ENCODE measurements at places on chromosomes 11 and 22. TPM values are rescaled to one million over a fixed set of nuclear protein-coding genes. Genes with fewer than 3 reads are reported as not detected.

DNA sequence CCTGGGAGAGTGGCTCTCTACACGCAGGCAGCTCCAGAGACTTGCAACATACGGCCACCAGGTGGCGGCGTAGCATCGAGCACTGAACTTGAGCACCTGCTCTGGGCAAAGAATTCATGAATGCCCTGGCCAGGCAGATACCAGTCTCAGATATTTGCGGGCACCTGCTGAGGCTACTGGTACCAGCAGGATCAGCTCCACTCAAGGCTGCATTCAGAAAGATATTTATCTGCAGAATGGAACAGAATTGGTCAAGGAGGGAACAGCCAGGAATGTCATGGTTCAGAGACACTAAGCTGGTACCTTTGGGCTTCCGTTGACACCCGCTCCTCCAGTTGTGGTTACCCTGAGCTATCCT is 10.8 kb upstream of the CCDC86 start:
- peak; percentile 75 for DNase-seq

KRTAP5-4 gene
- not detected for polyA plus RNA-seq

DNA sequence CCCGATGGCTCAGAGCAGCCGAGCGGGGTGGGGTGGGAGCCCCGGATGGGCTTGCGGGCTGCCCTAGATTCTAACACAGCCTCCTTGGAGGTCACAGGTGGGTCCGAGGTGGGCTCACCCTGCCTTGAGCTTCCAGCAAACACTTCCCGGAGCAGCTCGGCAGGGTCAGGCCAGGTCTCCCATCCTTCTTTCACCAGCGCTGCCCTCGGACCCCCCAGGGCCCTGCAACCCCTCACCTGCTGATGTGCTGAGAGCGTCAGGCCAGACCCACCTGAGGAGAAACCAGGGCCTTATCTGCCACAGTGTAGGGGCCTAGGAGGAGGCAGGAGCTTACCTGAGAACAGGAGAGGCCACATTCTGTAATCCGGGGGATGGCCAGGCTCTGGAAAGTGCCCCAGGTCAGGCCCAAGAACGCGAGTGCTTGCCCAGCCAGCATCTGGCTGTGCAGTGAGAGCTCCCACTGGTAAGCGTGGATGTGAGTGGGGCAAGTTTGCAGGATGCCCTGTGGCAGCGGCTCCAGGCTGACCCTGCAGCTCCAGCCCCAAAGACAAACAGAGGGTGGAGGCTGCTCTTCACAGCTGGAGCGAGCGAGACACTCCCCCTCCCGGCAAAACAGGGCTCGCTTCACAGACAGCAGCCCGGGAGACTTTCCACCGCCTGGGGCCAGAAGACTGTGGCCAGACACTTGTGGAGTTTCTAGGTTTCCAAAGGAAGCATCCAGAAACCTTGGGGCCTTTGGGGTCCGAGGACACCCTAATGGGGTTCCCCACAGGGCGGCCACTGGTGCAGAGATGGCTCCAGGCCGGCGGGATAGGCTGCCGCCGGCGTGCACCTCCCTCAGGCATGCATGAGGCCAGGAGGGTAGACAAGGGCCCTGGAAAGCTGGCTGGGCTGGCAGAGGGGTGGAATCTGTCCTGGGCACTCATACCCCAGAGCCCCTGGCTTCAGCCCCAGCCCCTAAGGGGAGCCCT is at the start of gene IL17REL:
TSS of gene IL17REL (minus strand) at position 555 of the 971 bp plus-strand sequence. CDS start at position 436, 119 bp downstream.
- peak; percentile 19 for DNase-seq

DNA sequence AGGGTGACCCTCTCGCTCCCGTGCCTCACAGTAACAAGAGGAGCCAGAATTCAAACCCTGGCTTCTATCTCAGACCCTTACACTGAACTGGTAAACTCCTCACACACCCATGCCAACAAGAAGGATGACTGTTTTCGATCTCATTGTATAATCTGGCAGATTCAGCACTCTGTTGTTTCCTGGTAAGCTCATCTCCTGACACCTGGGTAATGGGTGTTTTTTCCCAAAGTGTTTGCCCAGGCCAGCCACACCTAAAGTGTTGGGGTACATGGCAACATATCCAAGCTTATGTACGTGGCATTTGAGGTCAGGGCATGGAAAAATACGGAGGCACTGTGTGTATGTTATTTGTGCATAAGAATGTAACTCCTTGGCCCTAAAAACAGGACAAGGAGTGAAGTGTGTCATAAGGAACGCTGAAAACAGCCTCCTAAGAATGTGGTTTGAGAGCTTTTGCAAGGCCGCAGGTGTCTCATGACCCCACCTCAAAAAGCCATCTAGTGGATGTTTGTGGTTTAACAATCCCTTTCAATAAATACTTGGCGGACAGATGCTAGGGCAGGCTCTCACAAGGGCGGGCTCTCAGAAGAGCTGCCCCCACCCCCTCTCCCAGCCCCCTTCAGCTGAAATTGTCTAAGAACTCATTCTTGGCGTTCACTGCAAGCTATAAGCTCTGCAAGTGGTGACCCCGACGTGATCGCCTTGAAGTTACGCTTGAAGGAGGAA is at the start of gene MS4A15:
TSS of gene MS4A15 (plus strand) at position 561 of the 726 bp plus-strand sequence. CDS start 6,867 bp downstream, outside the sequence.
- peak; percentile 8 for DNase-seq

NUDT8 gene
- polyA plus RNA-seq = 1.6 TPM

DNA sequence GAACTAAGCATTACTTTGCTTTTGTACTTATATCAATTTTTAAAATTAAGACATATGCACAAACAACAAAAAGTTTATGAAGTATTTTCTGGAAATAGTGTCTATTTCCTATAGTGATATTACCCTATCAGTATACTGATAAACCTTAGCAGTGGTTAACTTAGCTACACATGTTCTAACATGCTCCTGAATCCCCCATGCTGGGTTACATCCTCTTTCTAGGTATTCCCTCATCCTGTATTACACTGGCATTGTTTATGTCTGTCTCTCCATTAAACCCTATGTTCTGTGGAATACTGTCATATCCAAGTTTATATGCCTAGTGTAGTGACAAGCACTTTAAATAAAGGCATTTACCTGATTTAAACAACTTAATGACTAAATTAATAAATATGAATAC is 1.8 kb upstream of the FAR1 start:
- DNase-seq = no peak

TRPM5 gene
- not detected for polyA plus RNA-seq

KRTAP5-7 gene
- not detected for polyA plus RNA-seq

- DNase-seq = no peak
Measured at GRCh38 chr11:69938206-69938605, 119.0 kb upstream of the FGF3 start.

DNA sequence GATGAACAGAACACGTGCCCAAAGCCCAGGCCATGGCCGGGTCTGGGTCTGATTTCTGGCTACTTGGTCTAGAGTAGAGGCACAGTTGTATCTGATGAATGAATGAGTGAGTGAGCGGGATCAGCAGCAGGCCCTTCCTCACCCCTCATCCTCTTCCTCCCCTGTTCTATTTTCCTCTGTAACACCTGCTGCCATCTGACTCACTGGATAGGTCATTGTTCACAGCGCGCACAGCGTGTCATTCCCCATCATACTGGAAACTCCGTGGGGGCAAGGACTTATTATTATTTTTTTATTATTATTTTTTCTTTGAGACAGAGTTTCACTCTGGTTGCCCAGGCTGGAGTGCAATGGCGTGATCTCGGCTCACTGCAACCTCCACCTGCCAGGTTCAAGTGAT is 13.9 kb downstream of the NCF4 start:
- no peak for DNase-seq

BAIAP2L2 gene
- polyA plus RNA-seq = 0.77 TPM

DNA sequence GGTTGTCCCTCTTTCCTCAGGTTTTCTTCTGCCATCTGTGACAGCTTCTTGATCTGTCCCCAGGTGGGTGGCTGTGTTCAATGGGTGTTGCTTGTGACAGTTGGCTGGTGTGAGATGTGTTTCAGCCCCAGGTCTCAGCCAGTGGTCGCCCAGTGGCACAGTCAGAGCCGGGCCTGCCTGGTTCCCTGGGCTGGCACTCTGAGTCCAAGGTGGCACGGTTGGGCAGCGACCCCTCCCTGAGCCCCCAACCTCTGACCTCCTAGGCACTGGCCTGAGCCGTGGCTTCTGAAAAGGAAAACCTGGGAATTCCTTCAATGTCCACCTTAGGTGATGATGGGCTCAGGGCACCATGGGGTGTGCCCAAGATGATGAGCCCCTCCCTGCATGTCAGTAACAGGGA is 14.0 kb upstream of the PRODH start:
- no peak for DNase-seq

SLC5A1 gene
- polyA plus RNA-seq = not detected

DNA sequence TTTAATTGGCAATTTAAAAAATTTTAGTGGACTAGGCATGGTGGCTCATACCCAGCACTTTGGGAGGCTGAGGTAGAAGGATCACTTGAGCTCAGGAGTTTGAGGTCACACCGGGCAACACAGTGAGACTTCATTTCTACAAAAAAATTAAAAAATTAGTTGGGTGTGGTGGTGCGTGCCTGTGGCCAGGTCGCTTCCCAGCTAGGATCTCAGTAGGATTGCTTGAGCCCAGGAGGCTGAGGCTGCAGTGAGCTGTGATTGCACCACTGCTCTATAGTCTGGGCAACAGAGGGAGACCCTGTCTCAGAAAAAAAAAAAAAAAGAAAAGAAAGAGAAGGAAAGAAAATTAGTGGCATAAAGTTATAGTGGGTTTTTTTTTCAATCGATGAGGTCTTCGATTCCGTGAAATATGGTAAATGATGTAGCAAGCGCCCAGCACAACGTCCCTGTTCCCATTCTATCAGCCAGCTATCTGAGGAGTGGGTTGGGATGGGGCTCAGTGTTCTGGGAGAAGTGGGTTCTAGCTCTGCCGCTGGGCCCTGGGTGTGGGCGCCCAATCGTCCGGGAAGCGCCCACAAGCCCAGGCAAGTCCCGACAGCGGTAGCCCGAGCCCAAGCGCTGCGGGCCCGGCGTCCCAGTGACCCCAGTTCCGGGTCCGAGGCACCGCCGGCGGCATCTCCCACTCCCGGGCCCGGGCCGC is 1.4 kb downstream of the FOSL1 start:
- peak; percentile 30 for DNase-seq

TH gene
- not detected for polyA plus RNA-seq

GPR83 gene
- 0.05 TPM for polyA plus RNA-seq

PNPLA5 gene
- not detected for polyA plus RNA-seq

- DNase-seq = no peak
Measured at GRCh38 chr11:123561431-123561800, 93.0 kb downstream of the SCN3B start.

KLHL35 gene
- polyA plus RNA-seq = 0.66 TPM

- peak; percentile 95 for DNase-seq
Measured at GRCh38 chr22:27100789-27101188, 443.4 kb downstream of the MIAT start.

DNA sequence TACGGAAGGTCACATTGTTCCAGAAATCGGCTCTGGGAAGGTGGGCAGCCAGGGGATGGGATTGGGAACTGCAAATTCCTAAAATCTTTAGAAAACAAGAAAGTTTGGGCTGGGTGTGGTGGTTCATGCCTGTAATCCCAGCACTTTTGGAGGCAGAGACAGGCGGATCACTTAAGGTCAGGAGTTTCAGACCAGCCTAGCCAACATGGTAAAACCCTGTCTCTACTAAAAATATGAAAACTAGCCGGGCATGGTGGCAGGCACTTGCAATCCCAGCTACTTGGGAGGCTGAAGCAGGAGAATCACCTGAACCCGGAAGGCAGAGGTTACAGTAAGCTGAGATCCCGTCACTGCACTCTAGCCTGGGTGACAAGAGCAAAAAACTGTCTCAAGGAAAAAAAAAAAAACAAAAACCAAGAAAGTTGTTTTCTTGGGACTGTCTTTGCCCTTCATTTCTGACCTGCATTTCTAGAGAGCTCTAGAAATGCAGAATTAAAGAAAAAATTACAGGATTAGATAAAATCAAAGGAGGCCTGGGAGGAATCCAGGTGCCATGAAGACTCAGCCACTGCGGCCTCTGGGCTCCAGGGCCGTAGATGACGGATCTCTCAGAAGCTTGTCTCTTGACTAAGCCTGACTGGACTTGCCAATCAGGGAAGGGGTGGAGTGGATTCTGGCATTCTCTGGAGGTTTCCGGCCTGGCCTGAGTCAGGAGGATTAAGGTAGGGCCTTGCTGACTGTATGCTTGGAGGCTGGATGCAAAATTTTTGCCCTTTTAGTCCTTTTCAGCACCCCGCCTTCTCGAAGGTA is 5.3 kb upstream of the MALAT1 start:
- peak; percentile 88 for DNase-seq

DLG2 gene
- 0.54 TPM for polyA plus RNA-seq

DNA sequence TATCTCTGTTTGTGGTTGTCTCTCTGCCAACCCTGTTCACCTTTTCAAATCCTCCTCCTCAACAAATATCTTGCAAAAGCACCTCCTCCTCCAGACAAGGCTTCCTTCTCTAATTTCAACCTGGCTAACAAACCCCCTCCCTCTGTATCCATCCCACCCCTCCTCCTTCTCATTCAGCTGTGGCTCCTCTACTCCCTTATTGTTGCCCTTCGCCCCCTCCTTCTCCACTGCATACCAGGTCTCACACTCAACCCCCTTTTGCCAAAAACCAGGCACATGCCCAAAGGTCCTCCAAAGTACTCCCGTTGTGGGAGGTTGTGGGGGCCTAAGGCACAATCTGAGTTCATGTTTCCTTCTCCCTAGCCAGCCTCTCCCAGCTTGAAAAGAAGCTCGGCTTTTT is 110.6 kb downstream of the JRKL start:
- no peak for DNase-seq

FAM227A gene
- 0.69 TPM for polyA plus RNA-seq

DNA sequence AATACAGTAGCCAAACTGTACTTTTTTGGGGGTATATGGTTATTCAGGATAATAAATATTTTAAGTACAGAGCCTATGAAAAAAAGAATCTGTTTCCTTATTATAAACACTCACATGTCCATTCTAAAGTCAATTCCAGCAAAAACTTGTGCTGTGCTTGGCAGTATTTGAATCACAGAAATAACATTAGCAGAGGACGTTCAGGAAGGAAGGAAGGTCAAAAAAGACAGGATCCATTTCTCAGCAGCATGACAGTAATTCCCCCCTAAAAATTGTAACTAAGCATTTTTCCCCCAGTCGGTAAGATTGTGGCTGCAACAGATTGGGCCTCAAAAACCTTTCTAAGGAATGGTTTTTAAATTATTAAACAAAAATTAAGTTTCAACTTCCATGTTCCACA is 124.8 kb downstream of the ATG16L2 start:
- no peak for DNase-seq

ZP1 gene
- not detected for polyA plus RNA-seq

DNA sequence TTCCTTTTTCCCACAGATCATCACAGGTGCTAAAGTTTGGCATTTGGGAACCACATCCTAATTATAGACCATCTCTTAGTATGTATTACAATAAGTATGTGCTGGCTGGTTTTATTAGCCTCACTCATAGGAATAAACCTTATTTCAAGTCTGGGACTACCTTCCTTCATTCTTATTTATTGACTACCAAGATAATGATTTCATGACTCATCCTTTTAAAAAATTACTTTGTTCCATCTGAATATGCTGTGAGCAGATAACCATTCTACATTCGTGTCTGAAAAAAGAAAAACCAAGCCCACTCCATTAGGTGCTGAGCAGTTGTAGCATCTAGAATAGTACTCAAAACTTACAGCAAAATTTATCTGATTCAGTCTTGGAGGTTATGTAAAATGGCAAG is 12.3 kb downstream of the TNRC6B start:
- DNase-seq = peak; percentile 71

GRCh38 chr11:134509381-134510232 is 97.6 kb upstream of the B3GAT1 start:
- DNase-seq = no peak
